Left kidney (tissue), 8 donors: ENCODE measurements at places on chromosomes 4 and X. TPM values are rescaled to one million over a fixed set of nuclear protein-coding genes. Genes with fewer than 3 reads are reported as not detected.

The SLC10A7 gene
- 15.6 TPM for polyA plus RNA-seq

GRCh38 chrX:75038925-75039324 is 113.7 kb upstream of the NEXMIF start:
- DNase-seq: no peak

The ARAP2 gene
- polyA plus RNA-seq: 8.7 TPM

- no peak for DNase-seq
Observed at GRCh38 chr4:142396279-142396678, 449.8 kb downstream of the INPP4B start.

DNA sequence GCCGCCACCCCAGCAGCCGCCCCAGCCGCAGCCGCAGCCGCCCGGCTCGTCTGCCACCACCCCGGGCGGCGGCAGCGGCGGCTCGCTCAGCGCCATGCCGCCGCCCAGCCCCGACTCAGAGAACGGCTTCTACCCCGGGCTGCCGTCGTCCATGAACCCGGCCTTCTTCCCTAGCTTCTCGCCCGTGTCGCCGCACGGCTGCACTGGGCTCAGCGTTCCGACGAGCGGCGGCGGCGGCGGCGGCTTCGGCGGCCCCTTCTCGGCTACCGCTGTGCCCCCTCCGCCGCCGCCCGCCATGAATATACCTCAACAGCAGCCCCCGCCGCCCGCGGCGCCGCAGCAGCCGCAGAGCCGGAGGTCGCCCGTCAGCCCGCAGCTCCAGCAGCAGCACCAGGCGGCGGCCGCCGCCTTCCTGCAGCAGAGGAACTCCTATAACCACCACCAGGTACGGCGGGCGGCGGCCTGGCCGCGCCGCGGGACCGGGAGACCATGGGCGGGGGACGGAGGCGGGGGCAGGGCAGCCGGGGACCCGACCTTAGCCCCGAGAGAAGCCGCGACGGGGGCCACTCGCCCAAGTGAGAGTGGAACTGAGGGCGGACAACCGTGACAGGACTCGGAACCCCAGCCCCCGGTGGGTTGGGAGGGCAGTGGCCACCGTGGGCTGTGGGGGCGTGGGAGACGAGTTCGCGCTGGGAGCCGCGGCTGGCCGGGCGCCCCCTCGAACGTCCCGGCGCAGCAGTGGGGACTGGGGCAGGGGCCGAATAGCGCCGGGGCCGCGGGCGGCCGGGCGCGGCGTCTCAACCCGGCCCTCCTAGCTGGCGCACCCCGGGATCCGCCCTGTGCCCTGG is 1.8 kb downstream of the CPEB2 start:
- no peak for DNase-seq

- no peak for DNase-seq
Observed at GRCh38 chrX:85379174-85379907, at the start of gene POF1B. POF1B (minus strand) TSS chrX:85379665; CDS start chrX:85379454, 211 bp downstream.

DNA sequence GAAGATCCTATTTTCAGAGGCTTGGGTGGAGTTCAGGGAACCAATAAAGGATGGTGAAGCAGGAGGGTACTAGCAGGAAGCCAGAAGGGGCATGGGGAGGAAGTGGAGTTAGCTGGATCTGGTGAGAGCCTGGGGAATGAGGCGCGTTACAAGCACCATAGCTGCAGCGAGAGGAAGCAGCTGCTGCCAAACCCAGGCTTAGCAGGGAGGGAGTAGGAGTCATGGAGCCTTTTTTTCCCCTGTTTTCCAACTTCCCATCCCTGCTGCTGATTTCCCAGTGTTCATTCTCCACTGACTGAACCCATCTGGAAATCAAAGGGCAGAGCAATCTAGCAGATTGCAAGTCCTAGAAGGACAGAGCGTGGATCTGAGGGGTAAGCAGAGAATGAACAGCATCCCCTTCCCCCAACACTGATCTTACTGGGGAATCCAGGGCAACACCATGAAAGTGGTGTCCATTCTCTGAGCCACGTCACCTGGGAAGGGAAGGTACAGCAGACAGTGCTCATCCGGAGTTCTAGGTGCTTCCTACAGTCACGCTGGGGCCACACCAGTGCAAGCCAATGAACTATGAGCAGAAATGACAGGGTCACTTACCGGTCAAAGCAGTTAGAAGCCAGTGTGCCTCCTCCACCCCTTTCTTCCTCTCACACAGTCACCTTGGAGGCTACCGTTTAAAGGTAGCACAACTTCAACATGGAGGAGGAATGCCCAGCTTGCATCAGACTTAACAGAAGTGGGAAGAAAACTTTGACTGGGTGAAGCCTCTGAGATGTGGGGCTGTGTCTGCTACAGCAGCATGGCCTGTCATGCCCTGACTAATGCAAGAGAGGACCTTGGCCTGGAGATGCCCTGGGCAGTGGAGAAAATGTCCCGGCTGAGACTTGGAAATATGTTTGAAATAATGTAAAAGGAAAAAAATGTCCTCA is 36.7 kb downstream of the SMIM20 start:
- peak; percentile 35 for DNase-seq

- DNase-seq: no peak
Observed at GRCh38 chrX:107726816-107727534, 48.6 kb downstream of the TSC22D3 start.

DNA sequence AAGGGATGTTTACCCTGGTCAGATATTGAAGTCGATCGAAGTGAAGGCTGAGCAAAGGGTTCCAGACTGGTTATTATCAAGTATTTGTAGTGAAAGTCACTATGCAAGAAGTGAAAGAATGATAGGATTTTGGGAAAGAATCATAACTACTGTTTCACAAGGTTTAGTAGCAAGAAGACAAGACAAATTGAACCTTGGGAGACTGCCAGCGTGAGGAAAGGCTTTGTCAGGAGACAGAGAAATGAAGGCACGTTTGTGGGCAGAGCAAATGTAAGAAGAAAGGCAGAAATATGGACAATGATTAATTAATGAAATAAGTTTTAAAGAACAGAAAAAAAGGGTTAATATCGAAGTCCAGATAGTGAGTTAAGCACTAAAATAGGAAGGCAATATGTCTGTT is 456.8 kb downstream of the TRIML1 start:
- DNase-seq: no peak

The COMMD8 gene
- polyA plus RNA-seq: 38.7 TPM

DNA sequence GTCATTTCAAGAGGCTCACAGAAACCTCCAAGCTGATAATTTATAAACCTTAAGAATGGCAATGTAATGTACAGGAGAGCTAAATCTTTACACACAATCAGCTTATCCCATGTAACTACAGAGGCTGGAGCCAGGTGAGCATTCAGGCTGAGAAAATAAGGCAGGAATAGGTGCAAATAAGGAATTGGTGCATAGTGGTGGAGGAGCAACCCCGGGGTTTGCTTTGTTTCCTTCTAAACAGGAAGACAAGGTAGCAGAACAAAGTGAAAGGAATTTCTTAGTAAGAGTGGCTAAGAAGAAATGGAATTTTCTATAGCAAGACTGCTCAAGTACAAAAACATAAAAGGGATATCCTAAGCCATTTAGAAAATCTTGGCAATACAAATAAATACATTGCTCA is 82.4 kb downstream of the NR3C2 start:
- no peak for DNase-seq

DNA sequence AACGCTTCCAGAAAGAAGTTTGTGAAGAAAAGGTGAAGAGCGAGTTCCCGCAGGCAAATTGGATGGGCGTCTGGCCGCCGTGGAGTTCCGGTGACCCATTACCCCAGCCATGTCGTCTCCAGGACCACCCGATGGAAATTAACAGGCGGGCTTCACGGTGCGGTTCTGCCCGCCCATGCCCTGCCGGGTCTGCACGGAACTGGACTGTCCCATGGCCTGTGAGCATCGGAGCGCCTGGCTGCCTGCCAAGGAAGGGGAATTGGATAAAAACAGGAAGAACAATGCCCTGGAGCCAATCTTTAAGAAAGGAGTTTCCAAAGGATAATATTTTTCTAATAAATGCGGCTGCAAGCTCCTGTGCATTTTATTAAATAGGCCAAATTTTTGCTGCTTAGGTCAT is 319.8 kb upstream of the SLC7A11 start:
- DNase-seq: no peak

The AFM gene
- polyA plus RNA-seq: 16.7 TPM

The SPANXB1 gene
- not detected for polyA plus RNA-seq

GRCh38 chr4:110704748-110705439 is 82.0 kb upstream of the PITX2 start:
- DNase-seq: no peak

The AFF1 gene
- 56.4 TPM for polyA plus RNA-seq

DNA sequence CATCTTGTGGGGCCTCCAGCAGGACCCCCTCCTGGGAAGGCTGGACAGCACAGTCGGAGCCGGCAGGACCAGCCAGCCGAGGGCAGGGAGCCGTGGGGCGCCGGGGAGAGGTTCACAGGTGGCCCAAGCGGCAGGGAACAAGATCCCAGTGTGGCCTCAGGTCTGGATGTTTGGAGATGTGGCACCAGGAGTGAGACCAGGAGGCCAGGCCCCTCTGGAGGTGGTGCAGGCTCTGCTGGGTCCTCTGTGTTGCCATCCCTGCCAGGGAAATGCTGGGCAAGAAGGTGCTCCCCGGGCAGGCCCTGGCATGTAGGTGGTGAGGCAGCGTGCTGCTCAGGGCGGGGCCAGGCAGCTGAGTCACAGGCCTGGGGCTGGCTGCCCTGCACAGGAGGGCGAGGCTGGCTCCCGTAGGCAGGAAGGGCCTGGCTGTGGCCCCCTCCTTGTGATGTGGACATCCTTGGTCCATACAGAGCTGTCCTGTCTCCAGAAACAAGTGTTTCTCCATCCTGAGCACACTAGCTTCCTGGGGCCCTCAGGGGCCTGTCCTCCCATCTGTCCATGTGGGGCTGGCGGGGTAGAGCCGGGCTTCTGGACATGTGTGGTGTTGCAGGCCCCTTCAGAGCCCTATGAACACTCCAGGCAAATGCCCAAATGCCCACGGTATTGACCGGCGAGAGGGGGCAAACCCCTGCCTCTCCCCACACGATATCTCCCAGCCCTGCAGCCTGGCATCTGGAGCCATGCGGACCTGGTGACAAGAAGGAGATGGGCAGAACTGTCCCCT is 4.8 kb upstream of the HGFAC start:
- no peak for DNase-seq

The MSN gene
- polyA plus RNA-seq: 227 TPM

- no peak for DNase-seq
Observed at GRCh38 chrX:47648376-47648775, 2.0 kb downstream of the ELK1 start.

The LIMCH1 gene
- 121 TPM for polyA plus RNA-seq

DNA sequence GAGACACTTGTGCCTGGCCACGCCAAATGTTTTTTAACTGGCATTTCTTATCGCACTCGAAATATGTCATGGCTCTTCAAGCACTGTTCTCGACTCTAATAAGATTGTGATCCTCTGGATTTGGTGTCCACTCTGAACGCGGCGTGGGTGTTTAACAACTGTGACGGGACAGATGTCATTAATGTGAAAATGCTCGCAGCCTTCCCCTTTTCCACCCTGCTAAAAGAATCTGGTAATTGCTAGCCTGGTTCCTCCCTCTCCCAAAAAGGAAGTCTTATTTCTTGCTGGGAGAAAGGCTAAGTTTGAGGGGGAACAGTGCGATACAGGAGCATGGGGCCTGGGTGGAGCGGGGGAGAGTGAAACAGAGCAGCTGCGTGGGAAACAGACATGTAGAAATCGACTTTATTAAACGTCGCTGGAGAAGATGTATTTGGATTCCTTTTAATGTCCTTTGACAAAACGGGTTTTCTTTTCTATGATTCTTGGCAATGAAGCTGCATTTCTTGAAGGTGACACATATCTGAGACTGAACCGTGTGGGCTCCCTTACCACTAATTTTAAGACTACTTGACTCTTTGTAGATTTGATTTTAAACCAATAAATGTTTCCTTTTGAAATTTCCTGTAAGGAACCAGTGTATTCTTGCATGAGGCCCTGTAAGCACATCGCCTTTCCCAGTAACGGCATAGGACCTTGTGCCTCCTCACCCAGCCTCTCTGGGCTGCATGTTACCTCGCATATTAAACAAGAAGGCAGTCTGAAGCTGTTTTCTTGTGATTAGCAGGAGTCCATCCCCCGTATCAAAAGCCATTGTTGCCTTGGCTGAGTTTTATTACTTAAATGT is 17.8 kb downstream of the TBC1D1 start:
- no peak for DNase-seq

GRCh38 chrX:12241026-12241425 is 102.8 kb downstream of the FRMPD4 start:
- no peak for DNase-seq

DNA sequence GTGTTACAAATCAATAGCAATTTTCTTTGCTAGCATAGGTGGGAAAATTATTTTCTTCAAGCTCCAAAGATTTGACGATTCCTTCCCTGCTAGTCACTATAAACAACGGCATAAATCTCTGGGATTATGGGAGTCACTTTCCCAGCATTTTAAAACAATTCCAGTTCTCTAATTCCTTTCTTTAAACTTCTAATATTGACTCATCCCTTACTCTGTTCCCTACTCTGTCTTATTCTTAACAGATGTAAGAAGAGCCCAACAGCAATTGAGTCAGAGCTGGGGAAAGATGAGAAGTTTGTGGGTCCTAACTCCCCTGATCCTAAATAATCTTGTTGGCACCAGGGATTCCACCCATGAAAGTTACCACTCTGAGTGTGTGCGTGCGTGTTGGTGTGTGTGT is 47.4 kb upstream of the IL21 start:
- no peak for DNase-seq

GRCh38 chrX:9532349-9532748 is 67.5 kb downstream of the TBL1X start:
- no peak for DNase-seq

The JAKMIP1 gene
- polyA plus RNA-seq: 0.08 TPM

DNA sequence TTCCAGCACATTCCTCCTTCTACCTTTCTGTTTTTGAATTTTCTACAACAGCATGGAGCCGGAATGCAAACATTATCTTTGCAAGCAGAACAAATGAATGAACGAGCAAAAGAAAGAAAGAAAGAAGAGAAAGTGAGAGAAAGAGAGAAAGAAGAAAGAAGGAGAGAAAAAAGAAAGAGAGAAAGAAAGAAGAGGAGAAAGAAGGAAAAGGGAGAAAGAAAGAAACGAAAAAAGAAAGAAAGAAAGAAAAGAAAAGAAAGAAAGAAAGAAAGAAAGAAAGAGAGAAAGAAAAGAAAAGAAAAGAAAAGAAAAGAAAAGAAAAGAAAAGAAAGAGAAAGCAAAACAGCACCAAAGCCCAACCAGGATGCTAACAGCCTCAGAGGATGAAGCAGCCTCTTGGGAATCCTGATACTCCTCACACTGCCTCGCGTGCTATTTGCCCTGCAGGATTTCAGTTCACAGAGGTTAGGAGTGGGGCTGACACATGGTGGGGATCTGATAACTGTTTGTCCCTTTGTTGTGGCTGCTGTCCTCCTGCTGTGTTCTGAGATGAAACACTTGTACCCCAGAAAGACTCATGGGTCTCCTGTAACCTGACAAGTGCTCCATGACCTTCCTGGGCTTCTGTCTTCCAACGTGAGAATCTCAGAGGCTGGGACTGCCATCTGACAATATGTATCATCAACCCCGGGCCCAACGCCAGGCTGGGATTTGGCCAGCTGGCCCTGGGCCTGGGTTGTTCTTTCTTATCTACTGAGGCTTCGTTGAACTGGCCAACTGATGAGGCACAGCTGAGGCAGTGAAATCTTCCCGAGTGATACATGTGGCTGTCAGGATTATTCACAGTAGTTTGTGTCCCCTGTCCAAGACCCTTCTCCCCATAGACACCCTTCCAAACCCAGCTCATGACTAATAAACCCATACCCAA is 61.0 kb downstream of the SEPSECS start:
- DNase-seq: no peak
